ENCODE measurements at places on chromosomes 11 and 22.

DNA sequence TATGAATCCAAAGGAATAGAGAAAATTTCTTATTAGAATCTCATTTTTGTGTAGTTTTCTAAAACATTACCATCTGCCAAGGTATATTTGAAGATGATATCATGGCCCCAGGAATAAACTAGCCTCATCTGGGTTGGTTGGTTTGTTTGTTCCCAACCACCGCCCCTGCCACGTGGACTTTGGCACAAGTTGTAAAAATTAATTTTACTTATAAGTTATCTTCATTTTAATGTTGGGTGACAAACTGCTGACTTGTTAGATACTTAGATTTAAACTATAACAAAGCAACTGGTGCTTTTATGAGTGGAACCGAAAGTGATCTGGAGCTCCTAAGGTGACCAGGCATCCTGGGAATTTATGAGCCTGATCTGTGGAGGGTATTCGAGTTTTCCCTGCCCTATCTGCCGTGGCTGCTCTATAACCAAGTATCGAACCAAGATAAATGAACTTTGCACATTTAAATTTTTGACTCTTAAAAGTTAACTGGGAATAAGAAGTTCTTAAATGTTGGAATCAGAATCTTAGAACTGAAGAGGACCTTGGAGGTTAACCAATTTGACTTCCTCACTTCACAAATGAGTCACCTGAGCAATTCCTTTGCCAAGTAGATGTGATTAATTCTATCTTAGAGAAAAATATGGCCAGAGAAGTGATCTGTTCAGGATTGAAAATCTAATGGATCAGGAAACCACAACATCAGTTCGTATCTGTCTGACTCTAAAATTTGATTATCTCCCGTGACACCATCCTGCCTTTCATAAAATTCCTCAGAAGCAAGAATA, 129.1 kb upstream of the ARHGAP42 start:
- DNase-seq, result peak; percentile 65

DNA sequence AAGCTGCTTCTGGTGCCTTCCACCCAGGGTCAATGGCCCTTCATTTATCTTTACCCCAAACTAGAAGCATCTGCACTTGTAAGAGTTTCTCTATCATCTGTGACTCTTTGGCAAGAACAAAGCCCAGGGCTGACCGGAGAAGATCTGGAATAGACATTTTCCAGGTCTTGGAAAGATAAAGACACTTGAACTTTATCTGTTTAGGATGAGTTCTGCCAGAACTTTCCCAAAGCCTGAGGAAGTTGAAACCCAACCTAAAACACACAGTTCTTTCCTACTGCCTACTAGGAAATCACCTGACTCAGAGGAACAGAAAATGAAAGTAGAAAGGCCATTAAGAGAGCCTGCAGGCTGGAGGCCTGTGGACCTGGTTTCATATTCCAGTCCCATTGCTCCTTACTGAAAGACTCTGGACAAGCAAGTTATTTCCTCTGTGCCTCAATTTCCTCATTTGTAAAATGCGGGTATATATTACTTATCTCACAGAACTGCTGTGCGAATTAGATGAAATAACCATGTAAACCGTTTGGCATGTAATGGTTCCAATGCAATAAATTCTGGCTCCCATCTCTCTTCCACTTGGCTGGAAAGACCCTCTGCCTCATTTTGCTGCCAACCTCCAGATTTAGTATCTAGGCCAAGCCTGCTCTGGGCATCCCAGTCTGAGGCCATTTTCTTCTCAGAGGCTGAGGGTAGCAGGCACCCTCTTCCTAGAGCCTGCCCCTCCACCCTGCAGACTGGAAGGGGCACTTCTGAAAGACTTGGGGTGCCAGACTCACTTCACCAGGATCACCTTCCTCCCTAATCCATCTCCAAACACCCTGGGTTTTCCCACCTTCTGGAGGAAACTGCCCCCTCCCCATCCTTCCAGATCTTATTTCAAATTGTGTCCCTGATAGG, 1.2 kb downstream of the UBE2L6 start:
- DNase-seq, result peak; percentile 14

GRCh38 chr11:61930933-61931332, 13.6 kb upstream of the RAB3IL1 start:
- DNase-seq, result no peak

DNA sequence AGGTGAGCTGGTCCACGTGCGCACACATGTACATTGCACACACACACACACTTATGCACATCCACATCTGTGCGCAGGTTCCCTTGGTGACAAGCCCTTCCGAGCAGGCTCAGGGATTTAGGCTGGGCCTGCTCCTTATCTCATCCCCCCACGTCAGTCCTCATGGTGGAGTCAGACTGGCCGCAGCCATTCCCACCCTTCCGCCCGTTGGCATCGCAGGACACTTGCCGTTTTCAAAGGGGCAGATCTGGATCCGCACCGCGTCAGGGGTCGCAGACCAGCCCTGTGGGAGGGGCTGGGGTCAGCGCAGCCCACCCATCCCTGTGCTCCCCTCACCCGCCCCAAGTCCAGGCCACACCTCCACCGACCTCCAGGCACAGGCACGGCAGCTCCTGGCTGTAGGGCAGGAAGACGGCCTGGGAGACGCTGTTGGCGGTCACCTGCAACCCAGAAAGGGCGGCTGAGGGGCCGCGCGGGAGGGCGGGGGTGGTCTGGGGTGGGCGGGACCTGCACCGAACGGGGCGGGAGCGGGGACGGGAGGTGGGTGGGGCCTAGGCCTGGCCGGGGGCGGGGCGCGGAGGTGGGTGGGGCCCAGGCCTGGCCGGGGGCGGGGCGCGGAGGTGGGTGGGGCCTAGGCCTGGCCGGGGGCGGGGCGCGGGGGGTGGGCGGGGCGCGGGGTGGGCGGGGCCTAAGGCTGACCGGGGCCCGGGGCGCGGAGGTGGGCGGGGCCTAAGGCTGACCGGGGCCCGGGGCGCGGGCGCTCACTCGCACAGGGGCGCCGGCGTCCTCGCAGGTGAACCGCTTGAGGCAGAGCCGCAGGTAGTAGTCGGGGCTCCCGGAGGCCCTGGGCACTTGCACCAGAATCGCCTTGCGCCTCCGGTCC, 13.3 kb downstream of the IL17REL start:
- DNase-seq, result no peak

- DNase-seq, result no peak
Measured at GRCh38 chr11:121478226-121478894, 25.6 kb upstream of the SORL1-AS1 start.

- DNase-seq, result peak; percentile 82
Measured at GRCh38 chr11:95503047-95503446, 272.0 kb upstream of the SESN3 start.

- DNase-seq, result no peak
Measured at GRCh38 chr22:41968601-41969000, 642 bp upstream of the SEPTIN3 start.

DNA sequence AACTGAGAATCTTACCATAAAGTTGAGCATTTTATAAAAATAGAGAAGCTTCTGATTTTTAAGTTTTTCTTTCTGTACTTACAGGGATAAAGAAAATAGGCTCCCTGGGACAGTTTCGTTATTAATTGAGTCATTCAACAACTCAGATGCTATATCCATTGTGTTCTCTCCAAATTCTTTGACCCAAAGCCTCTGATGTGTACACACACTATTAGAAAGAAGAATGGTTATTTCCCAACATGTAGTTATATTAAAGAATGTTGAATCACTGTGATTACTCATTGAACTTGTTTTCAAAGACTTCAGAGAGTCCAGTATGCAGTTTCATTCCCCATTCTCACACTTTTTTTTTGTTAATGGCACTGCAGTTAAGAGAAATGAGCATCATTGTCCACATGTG, 734.3 kb upstream of the ARHGAP42 start:
- no peak for DNase-seq

DNA sequence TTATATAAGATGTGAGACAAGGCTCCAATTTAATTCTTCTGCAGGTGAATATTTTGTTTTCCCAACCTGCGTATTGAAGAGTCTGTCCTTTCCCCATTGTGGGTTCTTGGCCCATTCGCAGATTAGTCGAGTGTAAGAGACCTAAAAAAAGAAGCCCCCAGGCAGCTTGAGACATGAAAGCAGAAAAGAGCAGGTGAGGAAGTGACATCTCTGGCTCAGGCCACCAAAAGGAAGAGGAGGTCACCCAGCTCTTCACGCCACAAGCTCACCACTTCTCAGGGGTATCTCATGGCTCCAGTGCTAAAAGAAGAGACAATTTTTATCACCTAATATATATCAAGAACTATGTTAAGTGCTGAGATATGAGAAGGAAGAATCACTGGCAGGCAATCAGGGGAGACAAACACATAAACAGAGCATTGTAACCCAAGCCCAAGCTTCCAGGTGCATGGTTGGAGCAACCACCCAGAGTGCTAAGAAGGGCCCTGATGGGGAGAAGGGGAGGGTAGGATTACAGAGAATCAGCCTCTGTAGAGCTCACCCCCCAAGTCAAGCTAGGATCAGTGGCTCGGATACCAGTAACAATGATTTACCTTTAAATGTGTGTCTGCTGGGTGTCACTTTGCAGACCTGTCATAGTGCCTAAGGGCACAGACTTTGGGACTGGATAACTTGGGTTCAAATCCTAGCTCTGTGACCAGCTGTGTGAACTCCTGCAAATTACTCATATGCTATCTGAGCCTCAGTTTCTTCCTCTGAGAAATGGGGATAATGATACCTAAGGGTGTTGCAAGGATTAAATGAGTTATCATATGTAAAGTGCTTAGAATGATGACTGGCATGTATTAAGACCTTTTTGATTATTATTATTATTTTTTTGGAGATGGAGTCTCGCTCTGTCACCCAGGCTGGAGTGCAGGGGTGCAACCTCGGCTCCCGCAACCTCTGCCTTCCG, 39.2 kb downstream of the MCHR1 start:
- DNase-seq, result no peak

GRCh38 chr22:44159221-44159620, 21.5 kb upstream of the PARVG start:
- DNase-seq, result peak; percentile 27

DNA sequence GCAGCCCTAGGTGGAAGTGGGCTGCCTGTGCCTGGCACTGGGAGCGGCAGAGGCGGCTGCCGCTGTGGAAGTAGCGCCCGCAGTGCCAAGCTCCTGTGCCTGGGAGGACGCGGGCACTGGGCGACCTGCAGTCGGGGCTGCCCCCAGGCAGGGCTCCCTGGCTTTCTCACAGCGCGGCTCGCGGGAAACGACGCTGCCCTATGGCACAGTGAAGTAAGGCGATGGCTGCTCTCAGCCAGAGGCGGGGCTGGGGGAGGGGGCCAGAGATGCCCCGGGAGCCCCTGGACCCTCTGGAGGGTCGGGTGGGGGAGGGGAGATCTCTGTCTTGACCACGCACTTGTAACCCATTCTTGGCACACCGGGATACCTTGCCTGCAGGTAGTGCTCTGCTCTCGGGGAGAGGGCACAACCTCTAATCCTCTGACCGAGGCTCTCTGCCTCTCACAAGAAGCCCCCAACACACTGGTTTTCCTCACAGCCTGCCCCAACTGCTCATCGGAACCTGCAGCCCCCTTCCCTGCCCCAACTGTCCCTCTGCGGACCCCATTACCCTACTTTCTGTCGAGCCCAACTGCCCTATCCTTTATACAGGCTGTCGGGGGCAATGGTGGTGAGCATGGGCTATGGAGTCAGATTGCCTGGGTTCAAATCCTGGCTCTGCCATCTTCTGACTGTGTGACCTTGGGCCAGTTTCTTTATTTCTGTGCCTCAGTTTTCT, 32.2 kb upstream of the TRIM29 start:
- DNase-seq, result no peak

DNA sequence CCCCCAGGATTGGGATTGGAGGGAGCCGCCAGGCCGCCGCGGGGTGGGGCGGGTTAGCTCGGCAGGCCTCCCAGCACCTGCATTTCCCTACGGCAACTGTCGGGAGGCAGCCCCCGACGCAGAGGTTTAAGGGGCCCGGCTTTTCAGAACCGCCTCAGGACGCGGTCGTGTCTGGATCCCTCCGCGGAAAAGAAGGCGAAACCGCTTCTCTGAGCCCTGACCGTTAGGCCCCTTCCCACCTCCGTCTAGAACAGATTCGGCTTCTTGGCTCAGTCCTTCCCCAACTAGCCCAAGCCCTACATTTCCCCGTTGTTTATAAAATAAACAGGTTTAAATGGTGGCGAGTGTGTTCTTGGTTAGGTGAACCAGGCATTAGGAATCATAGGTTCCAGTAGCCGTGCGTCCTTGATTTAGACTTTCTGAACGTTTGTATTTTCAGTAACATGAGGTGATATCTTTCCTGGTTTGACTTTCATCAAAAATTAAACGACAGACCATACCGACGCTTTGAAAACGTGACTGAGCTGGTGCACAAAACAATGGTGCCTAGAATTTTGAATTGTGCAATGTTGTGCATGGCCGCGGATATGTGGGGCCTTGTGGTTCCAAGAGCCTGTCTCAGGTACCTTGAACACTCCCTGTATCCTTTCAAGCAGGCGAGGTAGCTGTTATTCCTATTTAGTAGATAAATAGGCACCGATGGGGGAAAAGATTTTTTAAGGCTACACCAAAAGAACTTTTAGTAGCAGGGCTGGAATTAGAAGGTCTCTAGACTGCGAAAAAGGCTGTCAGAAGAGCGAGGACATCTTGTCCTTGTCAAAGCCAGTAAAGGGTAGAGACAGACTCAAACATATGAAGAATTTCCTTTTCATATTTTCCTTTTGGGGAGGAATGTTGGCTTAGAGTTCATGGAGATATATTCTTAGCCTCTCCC, 1.2 kb upstream of the HSPA8 start:
- DNase-seq, result peak; percentile 55

GRCh38 chr22:48640890-48641841, 1186.5 kb downstream of the BRD1 start:
- no peak for DNase-seq

DNA sequence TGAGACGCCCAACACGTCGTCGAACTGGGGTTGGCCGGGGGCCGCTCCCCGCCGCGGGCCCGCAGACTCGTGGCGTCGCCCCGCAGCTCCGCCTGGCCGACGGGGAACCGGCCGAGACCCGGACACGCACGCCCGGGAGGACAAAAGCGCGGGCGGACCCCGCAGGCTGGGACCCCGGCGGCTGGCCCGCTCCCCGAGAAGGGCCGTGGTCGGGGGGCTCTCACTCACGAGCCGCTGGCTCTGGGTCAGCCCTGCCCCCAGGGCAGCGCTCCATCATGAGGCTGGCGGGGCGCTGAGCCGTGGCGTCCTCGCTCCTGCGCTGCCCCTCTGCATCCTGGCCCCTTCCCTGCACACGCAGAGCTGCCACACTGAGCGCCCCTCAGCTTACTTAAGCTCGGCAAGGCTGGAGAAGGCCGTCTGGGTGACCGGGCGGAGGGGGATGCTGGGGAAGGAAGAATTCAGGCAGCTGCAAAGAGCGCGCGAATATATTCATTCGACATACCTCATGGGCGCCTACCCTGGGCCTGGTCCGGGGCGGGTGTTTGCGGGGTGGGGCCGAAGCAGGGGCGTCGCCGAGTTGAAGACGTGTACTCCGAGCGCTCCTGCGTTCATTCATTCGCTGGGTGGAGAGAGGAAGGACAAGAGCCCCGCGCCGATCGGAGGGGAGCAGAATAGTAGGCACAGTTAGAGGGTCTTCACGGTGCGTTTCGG, 579 bp upstream of the CYB5R2 start:
- DNase-seq, result peak; percentile 17

- no peak for DNase-seq
Measured at GRCh38 chr11:128524172-128524571, 63.2 kb downstream of the ETS1 start.

- no peak for DNase-seq
Measured at GRCh38 chr11:9669954-9670353, 6.1 kb downstream of the SWAP70 start.
